ENCODE measurements at places on chromosomes 12 and 14.

DNA sequence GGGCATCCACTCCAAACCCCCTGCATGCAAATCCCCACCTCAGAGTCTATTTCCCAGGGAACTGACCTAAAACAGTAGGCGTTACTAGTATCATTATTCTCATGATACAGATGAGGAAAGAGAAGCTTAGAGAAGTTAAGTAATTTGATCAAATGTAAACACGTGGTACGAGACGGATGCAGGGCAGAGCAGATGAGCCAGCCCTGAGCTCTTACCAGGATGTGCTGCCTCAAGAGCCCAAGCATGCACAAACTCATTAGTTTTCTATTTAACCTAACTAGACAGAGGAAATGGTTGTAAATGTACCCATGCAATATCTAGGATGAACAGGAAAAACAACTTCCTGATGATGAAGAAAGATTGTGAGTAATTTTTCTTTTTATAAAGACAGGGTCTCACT, 173.3 kb upstream of the RASSF8 start:
- DNase-seq, result no peak

- DNase-seq, result peak; percentile 4
Observed at GRCh38 chr14:21997300-21997699, 323.7 kb upstream of the OR4E1 start.

DNA sequence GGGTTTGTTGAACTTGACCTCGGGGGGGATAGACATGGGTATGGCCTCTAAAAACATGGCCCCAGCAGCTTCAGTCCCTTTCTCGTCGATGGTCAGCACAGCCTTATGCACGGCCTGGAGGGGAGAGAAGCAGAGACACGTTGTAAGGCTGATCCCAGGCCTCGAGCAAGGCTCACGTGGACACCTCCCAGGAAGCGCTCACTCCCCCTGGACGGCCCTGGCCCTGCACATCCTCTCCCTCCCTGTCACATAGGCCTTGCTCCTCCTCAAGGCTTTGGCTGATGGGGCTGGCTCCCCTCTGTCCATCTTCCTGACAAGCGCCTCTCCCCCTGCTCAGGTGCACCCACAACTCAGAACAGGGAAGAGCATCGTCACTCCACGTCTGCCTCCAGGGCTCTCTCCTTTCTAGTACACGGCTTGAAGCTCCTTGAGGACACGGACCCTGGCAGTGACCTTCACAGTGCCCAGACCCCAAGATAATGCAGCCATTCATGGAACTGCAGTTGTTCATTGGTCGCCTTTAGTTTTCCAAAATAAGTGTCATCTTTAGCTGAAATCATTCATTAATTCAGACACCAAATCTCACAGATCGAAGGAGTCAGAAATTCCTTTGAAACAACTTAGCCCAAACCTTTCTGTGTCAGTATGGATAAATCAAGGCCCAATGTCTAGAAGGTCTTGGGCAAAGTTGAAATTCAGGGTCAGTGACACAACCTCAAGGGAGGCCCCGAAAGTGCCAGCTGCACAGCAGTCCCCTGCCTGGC, 9.7 kb downstream of the SERPINA1 start:
- no peak for DNase-seq

DNA sequence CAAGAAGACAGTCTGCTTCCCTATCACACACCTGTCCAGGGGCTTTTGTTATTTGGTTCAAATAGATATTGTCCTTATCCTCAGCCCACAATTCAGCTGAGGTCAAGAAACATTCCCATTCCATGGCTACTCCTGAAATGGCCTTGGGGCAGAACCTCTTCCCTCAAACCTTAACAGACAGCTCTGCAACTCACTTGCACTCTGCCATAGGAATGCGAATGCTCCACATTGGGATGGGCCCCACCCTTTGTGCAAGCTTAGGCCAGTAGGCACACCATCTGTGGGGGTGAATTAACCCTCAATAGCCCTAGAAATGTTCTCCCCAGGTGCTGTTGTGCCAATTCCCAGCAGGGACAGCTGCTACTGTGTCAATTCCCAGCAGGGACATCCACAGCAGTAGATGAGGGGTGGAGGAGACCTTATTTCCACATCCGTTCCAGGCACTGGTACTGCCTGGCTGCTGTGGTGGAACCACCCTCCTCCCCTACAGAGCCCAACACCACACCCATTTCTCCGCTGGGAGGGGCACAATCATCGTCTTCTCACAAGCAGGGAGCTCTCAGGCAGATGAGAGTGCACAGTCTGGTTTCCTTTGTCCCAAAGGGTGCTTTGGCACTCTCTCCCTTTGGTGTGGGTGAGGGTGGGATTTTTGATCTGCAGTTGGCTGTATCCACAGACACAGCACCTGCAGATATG, 42.3 kb upstream of the GLIPR1 start:
- DNase-seq, result no peak

- no peak for DNase-seq
Observed at GRCh38 chr12:75864161-75864560, 167.4 kb downstream of the PHLDA1 start.

- DNase-seq, result peak; percentile 71
Observed at GRCh38 chr14:106417224-106418049, 891.1 kb downstream of the TMEM121 start.

DNA sequence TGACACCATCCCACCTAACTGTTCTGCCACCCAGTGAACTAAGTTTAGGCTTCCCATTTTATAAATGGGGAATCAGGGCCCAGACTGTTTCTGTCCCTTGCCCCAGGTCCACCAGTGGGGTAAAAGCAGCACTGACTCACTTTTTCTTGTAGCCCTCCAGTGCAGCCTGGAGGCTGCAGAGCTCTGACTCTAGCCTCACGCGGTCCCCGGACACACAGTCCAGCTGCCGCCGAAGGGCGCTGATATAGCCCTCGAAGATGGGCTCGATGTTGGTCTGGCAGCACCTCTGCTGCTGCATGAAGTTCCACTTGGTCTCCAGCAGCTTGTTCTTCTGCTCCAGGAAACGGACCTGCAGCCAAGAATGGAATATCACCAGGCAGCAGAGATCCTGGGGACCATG, 2.6 kb downstream of the KRT82 start:
- DNase-seq, result no peak

- DNase-seq, result no peak
Observed at GRCh38 chr14:91858536-91859275, 8.6 kb downstream of the TC2N start.

DNA sequence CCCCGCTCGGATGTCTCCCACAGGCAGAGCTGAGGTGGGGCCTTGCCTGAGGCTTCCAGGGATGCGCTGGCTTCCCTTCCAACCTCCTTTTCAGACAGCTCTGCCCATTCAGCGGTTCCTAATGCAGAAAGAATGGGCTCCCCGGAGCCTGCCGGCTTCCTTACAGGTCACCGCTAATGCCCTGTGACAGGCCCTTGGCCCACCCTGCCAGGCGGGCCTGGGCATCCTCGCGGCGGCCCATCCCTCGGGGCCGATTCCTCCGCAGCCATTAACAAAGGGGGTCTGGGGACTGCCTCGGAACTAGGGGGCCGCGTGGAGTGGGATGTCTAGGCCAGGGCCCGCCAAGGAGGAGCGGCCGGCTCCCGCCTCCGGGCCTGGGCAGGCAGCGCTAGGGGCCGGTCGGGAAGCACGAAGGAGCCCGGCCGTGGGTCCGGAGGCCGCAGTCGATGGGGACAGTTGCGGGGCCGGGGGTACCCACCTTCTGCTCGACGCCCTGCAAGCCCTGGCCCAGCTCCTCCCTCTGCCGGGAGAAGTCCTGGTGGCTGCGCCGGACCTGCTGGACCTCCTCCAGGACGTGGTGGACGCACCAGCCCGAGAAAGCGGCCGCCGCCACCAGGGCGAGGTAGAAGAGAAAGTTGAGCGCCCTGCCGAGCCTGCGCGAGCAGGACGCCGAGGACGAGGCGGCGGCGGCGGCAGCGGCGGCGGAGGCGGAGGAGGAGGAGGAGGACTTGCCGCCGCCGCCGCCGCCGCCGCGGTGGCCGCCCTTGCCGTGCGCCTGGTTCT, 738 bp downstream of the CKAP4 start:
- DNase-seq, result peak; percentile 44

DNA sequence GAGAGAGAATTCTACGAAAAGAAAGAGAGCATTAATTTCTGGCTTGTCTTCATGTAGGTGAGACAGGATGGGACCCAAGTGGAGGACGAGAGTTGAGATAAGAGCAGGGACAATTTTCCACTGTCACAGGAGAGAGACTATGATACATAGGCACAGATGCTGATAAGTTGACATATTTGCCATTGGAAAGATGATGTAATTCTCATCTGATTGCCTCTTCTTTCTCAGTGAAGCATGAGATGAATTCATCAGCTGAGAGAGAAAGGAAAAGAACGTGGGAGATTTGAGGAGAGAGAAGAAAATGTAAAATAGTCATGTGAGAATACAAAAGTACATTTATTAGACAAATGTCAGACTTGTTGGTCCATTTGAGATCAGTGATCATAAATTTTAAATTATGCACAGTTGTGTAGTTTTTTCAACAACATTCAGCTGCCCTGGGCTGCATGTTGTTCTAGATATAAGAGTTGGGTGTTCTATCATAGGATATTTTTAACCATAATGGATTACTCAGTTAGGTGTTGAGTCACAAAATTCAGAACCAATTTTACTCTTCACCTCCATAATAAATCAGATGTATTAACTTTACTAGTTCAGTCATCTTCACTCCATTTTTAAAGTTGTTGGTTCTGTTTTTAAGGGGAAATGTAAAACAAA, 222.9 kb downstream of the DPY19L2 start:
- DNase-seq, result no peak

- no peak for DNase-seq
Observed at GRCh38 chr12:82461836-82462235, 103.5 kb downstream of the METTL25 start.

GRCh38 chr12:89138048-89138852, 214.1 kb downstream of the DUSP6 start:
- DNase-seq, result no peak

DNA sequence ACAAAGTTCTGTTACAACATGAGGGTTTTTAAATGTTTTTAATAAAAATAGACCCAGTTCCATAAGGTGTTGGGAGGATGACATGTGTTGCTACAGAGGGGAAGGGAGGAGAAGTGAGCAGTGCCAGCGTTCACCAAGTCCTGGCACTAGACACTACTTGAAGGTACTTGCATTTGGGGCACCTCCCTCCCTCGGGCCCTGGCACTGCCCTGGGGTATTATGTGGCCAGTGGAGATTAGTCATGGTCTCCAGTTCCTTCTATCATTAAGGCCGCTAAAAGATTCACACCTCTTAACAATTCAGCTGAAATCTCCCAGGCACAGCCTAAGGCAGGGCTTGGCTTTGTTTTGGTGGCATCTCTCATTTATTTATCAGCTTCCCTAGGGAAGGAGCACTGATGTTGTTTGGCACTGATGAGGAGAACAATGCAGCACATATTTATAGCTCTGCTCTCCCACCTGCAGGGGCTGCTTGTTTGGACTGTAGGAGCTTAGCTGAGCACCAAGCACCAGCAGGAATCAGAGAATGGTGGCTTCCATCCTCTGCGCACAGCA, 155.5 kb upstream of the NTF3 start:
- no peak for DNase-seq

- DNase-seq, result no peak
Observed at GRCh38 chr14:92523752-92524151, 10.2 kb downstream of the RIN3 start.

- DNase-seq, result no peak
Observed at GRCh38 chr12:3747976-3748619, 4.8 kb downstream of the CRACR2A start.

- DNase-seq, result no peak
Observed at GRCh38 chr14:51095854-51096823, 1.2 kb upstream of the TRIM9 start.

DNA sequence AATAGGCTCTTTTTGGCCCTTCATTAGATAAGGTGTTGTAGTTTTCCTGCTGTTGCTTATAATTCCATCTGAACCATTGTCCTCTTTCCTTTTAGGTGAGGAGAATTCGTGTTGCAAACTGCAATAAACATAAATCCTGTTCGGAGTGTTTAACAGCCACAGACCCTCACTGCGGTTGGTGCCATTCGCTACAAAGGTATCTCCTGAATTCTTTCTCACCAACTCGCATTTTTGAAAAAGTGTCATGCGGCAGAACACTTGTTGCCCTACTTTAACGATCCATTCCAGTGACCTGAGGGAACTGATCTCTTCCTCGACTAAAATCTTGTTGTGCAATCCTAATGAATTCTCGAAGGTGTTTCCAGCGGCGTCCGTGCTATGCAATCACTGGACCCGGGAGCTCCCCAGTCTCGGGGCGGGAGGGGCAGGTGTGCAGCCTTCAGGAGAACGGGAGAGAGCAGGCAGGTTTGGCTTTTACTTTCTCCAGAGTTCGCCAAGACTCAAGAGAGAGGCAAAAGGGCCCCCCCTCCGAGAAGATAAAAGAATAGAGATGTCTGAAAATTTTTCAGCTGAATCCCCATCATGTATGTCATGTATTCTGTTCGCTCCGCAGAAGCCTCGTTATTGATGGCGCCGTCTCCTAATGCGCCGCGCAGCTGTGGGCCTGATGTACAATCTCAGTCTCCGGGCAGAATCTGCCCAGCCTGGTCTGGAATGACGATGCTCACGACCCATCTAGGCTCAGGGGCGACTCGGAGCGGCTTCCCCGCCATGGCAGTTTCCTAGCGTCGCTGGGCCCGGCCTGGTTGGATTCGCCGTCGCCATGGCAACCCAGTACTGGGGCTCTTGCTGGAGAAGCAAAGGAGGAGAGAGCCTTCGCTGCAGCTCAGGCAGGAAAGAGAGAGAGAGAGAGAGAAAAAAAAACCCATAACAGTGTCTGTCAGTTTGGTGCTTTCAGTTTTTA, 38.2 kb downstream of the PLXNC1 start:
- no peak for DNase-seq

DNA sequence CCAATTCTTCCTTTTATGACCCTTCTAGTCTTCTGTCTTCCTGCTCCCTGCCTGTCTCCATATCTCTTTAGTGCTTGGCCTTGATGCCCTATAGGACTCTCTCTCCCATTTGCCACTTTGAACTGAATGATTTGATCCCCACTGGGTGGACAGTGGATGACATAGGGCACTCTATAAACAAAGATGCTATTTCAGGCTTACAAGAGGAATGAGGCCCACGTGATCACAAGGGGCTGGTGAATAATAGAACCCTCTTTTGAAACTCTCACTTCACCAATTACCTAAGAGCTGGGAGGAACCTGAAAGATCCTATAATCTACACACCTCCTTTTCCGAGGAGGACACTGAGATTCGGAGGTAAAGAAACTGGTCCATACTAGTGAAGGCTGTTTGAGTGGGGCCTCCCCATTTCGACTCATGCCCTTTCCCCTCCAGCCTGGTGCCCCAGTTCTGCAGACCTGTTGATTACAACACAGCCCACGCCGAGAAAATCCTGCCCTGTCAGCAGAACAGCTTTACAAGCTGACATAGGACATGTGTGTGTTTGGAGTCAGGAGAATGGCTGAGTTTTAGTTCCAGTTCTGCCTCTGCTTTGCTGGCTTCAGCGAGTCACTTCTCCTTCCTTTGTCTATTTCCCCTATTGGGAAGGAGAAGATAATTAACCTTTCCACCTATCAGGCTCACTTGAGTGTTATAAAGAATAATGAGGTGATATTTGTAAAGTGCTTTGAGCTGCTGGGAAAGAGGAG, 400.3 kb downstream of the ZFP36L1 start:
- DNase-seq, result no peak

GRCh38 chr12:81077329-81077685, 572 bp upstream of the ACSS3 start:
- no peak for DNase-seq

GRCh38 chr14:81235096-81235495, 14.3 kb upstream of the GTF2A1 start:
- DNase-seq, result no peak

GRCh38 chr14:42163136-42163535, 556.5 kb downstream of the LRFN5 start:
- no peak for DNase-seq
